ENCODE measurements at places on chromosomes 13 and 19. TPM values are rescaled to one million over a fixed set of nuclear protein-coding genes. Genes with fewer than 3 reads are reported as not detected.

DNA sequence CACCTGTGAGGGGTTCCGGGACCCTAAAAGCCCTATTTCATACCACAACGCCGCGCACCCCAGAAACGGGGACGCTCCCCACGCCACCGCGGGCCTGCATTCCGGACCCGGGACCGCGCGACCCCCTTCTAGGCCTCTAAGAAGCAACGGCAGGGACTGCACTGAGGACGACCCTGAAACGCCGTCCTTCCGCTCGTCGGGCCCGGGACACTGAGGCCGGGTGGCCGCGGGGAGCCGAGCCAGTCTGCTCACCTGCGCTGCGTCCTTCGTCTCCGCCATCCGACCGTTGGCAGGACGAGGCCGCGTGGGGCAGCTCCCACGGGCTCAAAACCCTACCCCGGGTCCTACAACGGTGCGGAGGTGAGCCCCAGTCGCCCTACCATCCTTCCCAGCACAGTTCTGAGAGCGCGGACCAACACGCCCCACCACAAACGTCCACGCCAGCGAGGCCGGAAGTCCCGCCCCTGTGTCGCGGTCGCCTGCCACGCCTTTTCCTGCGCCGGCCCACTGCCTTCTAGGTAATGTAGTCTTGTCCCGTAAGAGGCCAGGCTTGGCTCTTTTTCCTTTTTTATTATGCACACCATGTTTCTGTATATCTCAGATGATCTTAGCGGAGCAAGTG, at the start of gene ZNF550:
Gene ZNF550, minus strand, starts transcription at position 460 of the 622 bp plus-strand sequence. Its CDS starts 181 bp downstream, at position 279.
- peak; percentile 92 for DNase-seq

SLC1A6 gene
- not detected for total RNA-seq

GRCh38 chr19:51001515-51001914, at the start of gene KLK8:
KLK8 (minus strand) TSS chr19:51001604; CDS start chr19:51001167, 437 bp downstream.
- no peak for DNase-seq

DNA sequence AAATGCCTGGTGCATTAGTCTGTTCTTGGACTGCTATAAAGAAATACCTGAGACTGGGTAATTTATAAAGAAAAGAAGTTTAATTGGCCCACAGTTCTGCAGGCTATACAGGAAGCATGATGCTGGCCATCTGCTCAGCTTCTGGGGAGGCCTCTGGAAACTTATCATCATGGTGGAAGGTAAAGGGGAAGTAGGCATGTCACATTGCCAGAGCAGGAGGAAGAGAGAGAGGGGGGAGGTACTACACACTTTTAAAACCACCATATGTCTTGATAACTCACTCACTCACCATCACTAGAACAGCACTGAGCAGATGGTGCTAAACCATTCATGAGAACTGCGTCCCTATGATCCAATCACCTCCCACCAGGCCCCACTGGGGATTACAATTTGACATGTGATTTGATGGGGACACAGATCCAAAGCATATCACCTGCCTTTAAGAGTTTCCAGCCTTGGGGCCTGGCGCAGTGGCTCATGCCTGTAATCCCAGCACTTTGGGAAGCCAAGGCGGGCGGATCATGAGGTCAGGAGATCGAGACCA, 219.0 kb downstream of the KATNAL1 start:
- no peak for DNase-seq
